A172 (cell line): ENCODE measurements at places on chromosomes 7 and 10.

GRCh38 chr10:88651101-88651551 is 13.1 kb upstream of the LIPF start:
- DNase-seq = peak; percentile 91

DNA sequence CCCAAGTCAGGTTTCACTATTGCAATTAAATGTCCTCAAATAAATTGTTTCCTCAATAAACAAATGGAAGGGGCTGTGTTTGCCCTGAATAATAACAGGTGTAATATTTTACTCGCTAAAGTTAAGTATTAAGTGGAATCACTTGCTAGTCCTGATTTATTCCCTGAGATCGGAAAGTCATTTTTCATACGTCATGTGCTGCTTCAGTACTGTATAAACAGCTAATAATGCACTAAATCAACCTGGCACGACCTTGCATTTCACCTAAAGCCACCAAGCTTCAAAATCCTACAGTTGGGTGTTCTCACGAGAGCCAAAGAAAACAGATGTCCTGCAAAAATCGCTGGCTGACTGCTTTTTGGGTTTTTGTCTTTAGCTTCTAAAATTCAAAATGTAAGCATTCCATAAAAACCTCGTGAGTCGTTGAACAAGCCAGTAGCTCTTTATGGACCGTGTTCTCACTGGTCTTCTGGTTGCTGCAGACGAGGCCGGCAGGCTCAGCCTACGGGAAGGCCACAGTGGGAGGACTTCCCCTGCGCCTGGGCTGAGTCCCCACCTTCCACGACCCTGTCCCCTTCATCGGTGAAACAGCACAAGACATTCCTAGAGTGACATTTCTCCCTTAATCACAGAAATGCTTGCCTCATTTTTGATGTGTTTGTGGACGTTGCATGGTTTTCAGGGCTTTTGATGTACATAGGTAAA is 17.9 kb upstream of the MNX1 start:
- DNase-seq = no peak

DNA sequence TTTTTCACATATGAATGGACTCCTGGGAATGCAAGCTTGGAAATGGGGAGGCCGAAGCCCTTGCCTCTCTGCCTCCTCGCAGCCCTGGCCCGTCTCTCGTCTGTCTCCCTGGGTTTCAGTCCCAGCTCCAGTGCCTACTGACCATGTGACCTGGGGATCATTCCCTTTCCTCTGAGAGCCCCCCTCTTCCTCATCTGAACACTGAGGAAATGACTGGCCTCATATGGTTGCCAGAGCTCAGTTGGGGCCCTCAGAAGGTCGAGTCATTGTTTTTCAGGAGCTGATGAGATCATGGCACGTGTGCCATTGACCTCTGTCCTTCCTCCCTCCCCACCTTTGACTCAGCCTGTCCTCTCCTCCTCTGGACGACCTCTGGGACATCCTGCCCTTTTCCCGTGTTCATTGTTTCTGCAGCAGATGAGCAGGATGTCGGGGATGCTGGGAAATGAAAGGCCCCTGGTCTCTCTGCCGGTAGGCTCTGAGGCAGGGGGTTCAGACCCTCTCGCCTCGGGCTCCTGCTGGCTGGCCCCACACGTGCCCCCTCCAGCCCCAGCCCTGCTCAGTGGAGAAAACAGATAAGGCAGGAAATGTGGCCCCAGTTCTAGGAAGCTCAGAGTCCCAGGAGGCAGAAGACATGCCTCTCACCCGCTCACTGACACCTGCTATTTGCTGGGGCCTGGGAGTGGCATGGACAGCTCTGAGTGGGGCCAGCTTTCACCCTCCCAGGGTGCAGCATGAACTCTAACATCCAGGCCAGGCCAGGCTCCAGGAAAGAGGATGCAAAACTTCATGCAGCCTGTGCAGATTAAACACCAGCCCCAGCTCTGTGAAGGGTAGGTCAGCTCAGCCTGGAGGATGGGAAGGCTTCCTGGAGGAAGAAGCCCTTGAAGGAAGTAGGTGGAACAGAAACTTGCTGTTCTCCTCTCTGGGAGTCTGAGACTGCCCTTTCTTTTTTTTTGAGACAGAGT is 8.3 kb upstream of the PPP1R35 start:
- peak; percentile 80 for DNase-seq

DNA sequence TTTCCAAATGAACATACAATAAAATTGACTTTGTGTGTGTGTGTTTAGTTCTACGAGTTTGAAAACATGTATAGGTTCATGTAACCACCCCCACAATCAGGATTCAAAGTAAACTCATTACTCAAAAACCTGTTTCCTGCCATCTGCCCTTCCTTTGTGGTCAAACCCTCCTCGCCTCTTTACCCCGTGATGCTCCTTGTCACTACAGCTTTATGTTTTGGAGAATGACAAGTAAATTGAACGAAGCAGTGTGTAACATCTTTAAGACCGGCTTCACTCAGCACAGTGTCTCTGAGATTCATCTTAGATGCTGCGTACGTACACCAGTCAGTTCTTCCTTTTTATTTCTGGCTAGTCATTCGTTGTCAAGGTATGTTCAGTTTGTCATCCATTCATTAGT is 54.6 kb upstream of the MKI67 start:
- DNase-seq = no peak

DNA sequence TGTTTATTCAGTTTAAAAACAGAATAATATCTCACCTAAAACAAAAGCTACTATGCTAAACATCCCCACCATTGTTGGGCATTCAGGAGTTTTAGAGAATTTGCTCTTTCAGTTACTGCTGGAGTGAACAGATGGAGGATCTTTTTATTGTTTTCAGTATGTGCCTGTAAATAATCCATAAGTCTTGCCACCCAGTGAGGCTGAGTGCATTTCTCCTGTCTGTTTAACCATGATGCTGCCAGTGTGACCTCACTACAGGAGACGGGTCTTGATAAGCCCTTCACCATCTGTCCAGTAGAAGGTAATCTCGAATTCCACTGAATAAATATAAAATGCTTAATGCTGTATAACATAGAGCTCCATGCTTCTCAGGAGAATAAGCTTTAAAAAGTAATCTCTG is 430.9 kb downstream of the POM121L12 start:
- no peak for DNase-seq

DNA sequence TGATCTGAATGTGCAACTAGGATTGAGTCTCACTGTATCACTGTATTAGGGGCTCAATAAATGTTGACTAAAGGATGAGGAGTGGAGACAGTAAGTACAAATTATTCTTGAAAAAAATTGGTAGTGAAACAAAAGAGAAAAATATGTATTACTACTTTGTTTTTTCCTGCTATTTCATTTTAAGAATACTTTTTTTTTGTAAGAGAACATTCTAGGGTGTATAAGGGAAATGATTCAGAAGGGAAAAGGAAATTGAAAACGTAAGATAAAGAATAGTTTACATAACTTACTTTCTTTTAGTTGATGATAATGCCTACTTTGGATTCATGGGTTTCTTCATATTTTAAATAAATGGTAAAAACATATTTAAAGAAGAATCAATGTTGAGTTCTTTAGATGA is 9.6 kb downstream of the CAPZA2 start:
- DNase-seq = no peak

DNA sequence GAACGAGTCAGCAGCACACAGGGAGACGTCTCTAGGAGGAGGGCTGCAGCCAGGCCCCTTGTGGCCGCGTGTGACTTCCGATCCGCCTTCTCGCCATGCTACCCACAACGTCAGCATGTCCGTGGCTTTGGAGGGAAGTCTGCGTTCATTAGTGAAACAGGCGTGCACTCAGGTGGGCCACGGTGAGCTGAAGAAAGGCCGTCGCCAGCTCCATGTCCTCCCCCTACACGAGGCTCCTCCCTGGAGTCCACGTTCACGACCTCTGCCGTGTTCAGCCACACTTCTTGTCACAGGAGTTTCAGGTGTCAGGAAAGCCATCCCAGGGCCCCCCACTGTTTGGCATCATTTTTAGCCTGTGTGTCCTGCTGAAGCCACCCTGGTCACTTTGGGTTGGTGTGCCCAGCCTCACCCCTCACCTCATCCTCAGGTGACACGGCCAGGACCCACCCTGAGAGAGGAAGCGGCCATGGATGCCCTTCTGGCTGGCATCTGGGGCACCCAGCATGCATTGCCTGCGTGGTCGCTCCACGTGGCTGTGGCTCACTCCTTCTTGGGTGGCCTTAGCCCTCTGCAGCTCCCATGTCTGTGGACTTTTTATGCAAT is 310.6 kb upstream of the SHH start:
- no peak for DNase-seq

DNA sequence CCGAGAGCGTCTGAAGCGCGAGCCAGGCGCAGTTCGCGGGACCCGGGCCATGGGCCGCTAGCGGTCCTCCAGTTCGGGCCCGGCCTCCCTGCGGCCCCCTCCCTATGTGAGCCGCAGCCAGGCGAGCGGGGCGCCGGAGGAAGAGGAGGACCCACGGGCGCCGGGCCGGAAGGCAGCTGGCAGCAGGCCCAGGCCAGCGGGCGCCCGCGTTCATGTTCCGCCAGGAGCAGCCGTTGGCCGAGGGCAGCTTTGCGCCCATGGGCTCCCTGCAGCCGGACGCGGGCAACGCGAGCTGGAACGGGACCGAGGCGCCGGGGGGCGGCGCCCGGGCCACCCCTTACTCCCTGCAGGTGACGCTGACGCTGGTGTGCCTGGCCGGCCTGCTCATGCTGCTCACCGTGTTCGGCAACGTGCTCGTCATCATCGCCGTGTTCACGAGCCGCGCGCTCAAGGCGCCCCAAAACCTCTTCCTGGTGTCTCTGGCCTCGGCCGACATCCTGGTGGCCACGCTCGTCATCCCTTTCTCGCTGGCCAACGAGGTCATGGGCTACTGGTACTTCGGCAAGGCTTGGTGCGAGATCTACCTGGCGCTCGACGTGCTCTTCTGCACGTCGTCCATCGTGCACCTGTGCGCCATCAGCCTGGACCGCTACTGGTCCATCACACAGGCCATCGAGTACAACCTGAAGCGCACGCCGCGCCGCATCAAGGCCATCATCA is 1.1 kb downstream of the ADRA2A start:
- no peak for DNase-seq

- DNase-seq = no peak
Observed at GRCh38 chr7:101823596-101823995, 6.2 kb downstream of the CUX1 start.

- peak; percentile 38 for DNase-seq
Observed at GRCh38 chr7:128398016-128398840, 11.6 kb downstream of the IMPDH1 start.

DNA sequence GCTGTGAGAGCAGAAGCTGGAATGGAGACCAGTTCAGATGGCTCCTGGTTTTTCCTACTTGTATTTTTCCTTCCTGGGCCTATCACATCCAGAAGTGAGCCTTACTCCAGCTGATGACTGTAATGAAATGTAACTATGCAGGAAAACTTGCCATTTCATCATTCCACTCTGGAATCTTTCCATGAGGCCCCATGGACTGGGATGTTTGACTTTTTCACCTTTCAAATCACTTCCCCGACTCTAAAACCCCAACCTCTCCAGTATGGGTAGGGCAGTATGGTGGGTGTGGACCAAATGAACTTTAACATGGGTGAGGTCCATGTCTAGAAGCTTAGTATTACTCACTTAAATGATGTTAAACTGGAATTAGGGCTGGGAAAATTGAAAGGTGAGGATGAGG is 40.3 kb upstream of the DLD start:
- no peak for DNase-seq

- no peak for DNase-seq
Observed at GRCh38 chr7:61111-61510, 131.3 kb upstream of the FAM20C start.
